ENCODE measurements at places on chromosomes 4 and X.

GRCh38 chr4:76663824-76664223 lies 228.8 kb downstream of the SHROOM3 start:
- H3K27ac ChIP-seq: no peak overlapping the region
- DNase-seq: no peak
- no peaks in the 10 kb centered on the region for H3K4me1 ChIP-seq
- H3K27me3 ChIP-seq: no peaks in the 10 kb centered on the region

DNA sequence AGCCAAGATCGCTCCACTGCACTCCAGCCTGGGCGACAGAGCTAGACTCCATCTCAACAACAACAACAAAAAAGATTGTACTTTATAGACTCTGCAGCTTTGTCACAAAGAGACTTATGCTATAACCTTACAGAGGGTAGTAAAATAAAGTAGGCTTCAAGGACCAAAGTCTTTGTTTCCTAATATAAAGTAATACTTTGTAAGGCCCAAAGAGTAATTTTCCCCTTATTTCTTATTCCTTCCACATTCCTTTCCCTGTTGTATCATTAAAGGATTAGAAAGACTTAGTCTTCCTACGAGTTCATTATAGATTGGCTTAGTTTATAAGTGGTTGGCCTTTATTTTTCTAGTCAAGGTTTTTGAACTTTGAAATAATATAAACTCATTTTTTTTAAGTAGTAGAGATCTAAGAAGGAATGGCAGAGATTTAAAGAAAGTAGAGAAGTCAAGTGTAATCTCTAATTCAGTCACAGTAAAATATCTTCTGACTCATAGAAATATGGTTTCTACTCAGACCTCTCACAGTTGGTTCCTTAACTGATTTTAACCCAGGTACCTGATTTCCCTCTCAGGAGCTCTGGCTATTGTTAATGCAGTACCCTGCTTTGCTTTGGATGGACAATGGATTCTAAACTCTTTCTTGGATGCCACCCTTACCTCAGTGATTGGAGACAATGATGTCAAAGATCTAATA lies 26.2 kb downstream of the YY2 start:
- H3K36me3 ChIP-seq: no peaks in the 10 kb centered on the region
- H3K4me1 ChIP-seq: no peaks in the 10 kb centered on the region
- no peak overlapping the region for H3K27ac ChIP-seq
- H3K4me3 ChIP-seq: no peak overlapping the region

DNA sequence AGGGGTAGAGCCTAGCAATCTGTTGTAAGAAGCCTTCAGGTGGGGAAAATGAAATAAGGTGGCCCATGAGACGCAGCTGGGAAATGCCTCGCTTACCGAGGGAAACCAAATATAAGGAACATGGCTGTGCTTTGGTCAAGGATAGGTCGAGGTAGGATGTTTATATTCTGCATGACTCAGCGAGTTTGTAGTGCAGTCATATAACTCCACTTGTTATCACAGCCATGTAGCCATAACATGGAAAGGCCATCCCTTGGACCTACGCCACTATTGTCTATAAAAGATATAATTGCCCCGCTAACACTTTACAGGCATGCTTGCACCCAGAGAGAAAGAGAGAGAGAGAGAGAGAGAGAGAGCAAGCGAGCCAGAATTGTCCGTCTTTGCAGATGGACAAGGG lies 80.9 kb upstream of the GLRA2 start:
- H3K4me3 ChIP-seq: no peak overlapping the region
- H3K4me1 ChIP-seq: no peaks in the 10 kb centered on the region
- DNase-seq: no peak
- no peaks in the 10 kb centered on the region for H3K27me3 ChIP-seq
- no peak overlapping the region for H3K27ac ChIP-seq
- no peaks in the 10 kb centered on the region for H3K36me3 ChIP-seq

GRCh38 chr4:123317211-123317610 lies 79.4 kb upstream of the SPRY1 start:
- peaks cover 13% of the 10 kb centered on the region for H3K4me1 ChIP-seq
- no peak for DNase-seq
- H3K27ac ChIP-seq: no peak overlapping the region
- H3K27me3 ChIP-seq: no peaks in the 10 kb centered on the region

GRCh38 chrX:131703646-131704045 lies 159.8 kb downstream of the OR13H1 start:
- H3K27ac ChIP-seq: no peak overlapping the region
- no peaks in the 10 kb centered on the region for H3K4me1 ChIP-seq
- no peaks in the 10 kb centered on the region for H3K36me3 ChIP-seq
- no peak overlapping the region for H3K4me3 ChIP-seq
- no peaks in the 10 kb centered on the region for H3K27me3 ChIP-seq
- no peak for DNase-seq

GRCh38 chr4:79597266-79597665 lies 189.2 kb upstream of the GK2 start:
- no peaks in the 10 kb centered on the region for H3K36me3 ChIP-seq
- no peaks in the 10 kb centered on the region for H3K4me1 ChIP-seq
- no peaks in the 10 kb centered on the region for H3K27me3 ChIP-seq
- no peak for DNase-seq
- no peak overlapping the region for H3K27ac ChIP-seq

DNA sequence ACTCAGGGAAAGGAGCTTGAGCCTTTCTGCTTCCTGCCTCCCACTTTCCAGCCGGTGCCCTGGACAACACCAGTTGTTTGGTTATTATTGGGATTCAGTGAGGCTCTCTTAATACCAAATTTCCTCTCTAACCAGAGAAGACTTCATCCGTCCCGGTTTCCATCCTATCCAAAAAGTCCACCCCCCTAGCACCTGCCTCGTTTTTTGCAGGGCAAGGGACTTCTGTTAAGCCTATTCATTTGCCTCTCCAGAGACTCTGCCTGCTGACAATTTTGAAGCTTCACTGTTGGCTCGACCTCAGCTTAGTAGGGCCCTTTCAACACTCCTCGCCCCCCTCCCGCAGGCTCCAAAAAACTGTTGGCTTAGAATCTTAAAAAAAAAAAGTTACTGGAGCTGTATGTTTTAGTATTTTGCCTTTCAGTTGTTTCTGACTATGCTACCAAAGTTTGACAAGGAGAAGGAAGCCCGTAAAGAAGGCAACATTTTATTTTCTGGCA lies 779 bp upstream of the PRSS12 start:
- H3K27ac ChIP-seq: no peak overlapping the region
- H3K4me1 ChIP-seq: peaks cover 29% of the 10 kb centered on the region
- H3K36me3 ChIP-seq: no peaks in the 10 kb centered on the region
- peak overlapping the region; percentile 78 for H3K4me3 ChIP-seq

- H3K27ac ChIP-seq: no peak overlapping the region
- H3K4me1 ChIP-seq: peaks cover 17% of the 10 kb centered on the region
- no peak for DNase-seq
- H3K4me3 ChIP-seq: no peak overlapping the region
- no peaks in the 10 kb centered on the region for H3K27me3 ChIP-seq
Measured at GRCh38 chrX:71923516-71923915, 12.9 kb downstream of the NHSL2 start.

GRCh38 chr4:80307774-80308465 lies 27.6 kb upstream of the CFAP299 start:
- no peaks in the 10 kb centered on the region for H3K36me3 ChIP-seq
- H3K27ac ChIP-seq: no peak overlapping the region
- H3K4me3 ChIP-seq: no peak overlapping the region
- H3K4me1 ChIP-seq: peaks cover 35% of the 10 kb centered on the region
- no peak for DNase-seq
- H3K27me3 ChIP-seq: no peaks in the 10 kb centered on the region

GRCh38 chr4:24489870-24490269 lies 94.5 kb downstream of the DHX15 start:
- H3K27ac ChIP-seq: no peak overlapping the region
- H3K4me1 ChIP-seq: no peaks in the 10 kb centered on the region
